ENCODE measurements at places on chromosomes 5 and 9. TPM values are rescaled to one million over a fixed set of nuclear protein-coding genes. Genes with fewer than 3 reads are reported as not detected.

- DNase-seq: no peak
Measured at GRCh38 chr9:26637101-26637500, 255.5 kb downstream of the CAAP1 start.

DNA sequence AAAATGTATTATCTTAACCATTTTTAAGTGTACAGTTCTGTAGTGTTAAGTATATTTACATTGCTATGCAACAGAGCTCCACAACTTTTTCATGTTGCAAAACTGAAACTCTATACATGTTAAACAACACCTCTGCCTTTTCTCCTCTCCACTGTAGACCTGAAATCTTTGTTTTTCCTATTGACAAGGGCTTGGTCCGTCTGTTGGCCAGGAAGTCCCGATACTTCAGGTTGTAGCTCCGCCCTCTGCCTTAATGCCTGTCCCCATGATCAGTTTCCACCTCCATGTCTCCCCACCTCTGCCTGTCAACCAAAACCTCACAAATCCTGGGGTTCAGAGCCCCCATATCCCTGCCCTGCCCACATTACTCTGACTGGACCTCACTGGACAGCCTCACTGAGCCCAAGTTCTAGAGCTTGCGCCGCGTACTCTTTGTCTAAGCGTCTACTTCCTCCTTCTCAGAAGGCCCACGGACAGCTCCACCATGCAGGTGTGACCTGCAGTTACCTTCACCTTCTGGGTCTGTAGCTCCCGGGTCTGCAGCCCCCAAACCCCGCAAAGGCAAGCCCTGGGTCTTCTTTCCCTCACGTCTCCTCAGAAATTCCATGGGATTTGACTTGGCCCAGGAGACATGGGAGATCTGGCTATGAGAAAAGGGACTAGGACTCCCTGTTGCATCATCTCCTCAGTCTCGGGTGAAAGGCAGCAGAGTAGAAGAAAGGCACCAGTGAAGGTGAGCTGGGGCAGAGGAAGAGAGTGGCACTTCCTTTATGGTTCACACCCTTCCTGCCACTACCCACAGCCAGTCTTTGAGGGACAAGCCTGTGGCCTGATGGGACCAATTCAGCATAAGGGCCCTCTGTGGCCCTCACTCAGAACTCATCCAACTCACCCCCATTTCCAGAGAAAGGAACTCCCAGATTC lies 8.0 kb downstream of the GLIPR2 start:
- no peak for DNase-seq

The CDH9 gene
- not detected for total RNA-seq

- DNase-seq: no peak
Measured at GRCh38 chr9:36213387-36213786, 22.7 kb downstream of the CLTA start.

DNA sequence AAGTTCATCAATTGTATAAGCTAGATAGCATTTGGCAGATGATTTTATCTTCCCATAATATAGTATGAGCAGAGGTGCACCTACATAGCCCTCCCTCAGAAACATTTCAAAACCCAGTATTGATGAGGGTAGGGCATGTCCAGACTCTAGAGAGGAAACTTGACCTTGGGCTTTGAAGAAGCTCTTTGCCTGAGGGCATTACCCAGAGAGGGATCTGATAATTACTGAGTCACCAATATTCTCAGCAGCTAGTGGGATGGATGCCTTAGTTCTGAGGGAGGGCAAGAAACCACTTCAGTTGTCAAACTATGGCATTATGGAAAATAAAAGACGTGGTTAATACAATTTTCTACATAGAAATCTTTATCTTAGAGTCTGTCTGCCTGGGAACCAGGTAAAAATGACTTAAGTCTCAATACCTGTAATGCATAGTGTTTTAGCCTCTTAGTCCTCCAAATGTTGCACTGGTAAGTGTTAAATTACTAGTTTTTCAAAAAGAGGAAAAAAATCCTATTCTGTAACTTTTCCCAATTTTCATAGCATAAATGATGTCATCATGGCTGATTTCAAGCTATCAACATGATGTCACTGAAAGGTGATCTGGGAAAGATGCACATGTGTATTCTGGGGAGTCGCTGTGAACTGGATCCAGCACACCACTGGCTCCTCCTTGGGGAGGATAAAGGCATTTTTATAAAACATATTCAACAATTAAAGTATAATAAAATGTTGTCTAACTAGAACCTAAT lies 809.0 kb downstream of the KCTD16 start:
- no peak for DNase-seq
